ELR (cell line): ENCODE measurements at places on chromosomes 6 and 20.

- no peak for DNase-seq
Observed at GRCh38 chr6:24412294-24412693, 9.6 kb downstream of the MRS2 start.

GRCh38 chr20:44678990-44679611 is 27.6 kb upstream of the ADA start:
- no peak for DNase-seq

DNA sequence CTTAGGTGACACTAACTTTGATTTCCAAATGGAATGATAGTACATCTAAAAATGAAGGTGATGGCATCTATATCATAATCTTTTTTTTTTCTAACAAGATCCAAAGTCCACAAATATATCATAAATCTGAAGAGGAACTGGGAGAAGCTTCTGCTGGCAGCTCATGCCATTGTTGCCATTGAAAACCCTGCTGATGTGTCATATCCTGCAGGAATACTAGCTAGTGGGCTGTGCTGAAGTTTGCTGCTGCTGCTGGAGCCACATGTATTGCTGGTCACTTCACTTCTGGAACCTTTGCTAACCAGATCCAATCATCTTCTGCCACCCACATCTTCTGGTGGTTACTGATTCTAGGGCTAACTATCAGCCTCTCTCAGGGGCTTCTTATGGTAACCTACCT is 27.4 kb upstream of the KHDC1 start:
- DNase-seq, result peak; percentile 69

DNA sequence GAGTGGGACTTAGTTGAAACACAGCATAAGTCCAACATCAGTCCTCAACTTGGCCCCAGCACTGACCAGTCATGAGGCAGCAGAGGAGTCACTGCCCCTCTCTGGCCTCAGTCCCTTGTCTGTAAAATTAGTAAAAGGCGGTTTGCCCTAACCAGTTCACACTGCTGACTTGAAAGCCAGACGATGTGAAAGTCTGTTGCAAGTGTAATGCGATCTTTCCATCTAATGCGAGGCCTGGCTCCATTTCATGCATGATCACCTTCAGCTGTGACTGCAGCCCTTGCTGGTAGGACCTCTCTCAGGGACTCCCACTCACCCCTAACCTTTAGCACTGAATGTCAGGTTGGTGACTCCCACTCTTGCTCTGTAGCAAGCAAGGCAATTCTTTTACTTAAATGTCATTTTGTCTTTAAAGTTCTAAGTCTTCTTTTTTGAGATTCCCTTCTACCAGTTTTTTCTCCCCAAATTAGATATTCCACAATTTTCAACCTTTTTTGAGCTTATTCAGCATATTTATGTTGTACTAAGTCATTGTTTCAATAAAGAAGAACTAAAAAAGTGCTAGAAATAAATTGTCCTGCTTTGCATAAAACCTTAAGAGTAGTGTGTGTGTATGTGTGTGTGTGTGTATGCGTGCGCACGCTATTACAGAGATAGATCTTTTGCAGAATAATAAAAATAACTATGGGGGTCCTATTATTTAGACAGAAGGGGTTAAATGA is 245.5 kb downstream of the PACRG start:
- no peak for DNase-seq

DNA sequence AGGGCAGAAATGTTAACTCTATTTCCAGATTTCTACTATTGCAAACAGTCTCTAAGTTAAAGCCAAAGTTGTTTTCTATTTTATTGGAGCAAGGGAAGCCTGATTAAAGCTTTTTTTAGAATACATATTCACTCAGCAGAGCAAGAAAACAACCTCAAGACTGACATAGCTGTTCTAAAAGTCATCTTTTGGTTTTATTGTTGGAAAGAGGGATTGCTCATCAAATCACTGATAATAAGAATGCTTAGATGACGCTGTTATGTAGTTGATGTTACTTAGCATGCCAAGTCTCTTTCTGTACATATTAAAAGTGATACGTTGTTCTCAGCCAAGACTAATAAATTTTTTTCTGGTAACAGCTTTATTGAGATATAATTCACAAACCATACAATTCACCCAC is 172.6 kb upstream of the LAMA2 start:
- peak; percentile 50 for DNase-seq

- DNase-seq, result no peak
Observed at GRCh38 chr6:170370416-170370815, 63.9 kb downstream of the FAM120B start.

DNA sequence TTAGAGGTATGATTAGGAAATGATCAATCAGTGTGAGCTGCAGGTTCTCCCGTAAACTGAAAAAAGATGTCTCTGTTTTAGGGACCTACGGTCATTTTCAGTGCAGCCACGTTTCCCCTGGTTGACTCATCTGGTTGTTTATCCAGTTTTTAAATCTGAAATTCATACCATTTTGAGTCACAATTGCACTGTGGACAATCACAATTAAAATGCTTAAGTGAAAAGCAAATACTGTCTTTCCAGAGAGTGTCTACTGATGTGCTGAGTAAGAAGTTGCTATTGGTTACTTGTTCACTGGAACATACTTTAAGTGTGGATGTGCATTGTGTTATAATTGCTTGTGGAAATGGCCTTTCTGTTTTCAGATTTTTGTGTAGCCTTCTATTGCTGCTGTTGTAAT is 305.1 kb upstream of the SASH1 start:
- peak; percentile 32 for DNase-seq

GRCh38 chr20:53569606-53570307 is 23.9 kb downstream of the ZNF217 start:
- no peak for DNase-seq

DNA sequence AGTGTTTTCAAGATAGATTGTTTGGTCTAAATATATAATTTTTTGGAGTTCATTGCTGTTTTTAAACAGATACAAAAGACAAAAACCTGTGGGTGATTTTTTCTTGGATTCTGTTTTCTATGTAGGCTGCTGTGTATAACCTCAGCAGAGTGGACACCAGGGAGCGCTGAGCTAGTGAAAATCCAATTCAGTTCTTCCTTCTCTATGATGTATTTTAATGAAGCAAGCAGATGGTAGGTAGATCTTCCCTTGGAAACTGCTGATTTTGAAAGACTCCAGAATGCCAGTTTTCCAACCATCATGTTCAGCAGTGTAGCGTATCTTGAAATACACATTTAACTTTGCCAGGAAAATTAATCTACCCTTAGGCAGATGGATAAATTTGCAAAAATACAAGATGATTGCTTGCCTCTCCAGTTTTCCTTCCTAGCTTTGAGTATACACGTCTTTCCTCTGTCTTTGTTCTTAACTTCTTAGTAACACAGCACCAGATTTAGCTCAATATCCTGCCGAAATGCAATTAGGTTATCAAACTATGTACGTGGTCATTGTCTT is 178.0 kb downstream of the PHF3 start:
- DNase-seq, result no peak

DNA sequence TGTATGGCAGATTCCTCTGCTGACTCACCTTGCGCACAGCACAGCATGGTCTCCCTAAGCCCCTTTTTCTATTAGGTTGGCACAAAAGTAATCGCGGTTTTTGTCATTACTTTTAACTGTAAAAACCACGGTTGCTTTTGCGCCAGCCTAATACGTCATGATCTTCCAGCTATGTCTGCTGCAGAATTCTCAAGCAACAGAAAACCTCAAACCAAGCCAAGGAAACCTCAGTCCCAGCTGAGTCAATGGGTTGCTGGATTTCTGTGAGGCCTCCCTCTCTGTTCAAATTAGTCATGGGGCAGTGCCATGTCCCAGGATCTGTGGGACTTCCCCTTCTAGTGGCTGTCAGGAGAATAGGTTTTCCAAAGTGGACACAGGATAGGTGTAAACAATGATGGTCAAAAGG is 15.7 kb upstream of the ENPP1 start:
- DNase-seq, result peak; percentile 79

GRCh38 chr6:145758113-145758512 is 22.8 kb upstream of the EPM2A start:
- peak; percentile 34 for DNase-seq

DNA sequence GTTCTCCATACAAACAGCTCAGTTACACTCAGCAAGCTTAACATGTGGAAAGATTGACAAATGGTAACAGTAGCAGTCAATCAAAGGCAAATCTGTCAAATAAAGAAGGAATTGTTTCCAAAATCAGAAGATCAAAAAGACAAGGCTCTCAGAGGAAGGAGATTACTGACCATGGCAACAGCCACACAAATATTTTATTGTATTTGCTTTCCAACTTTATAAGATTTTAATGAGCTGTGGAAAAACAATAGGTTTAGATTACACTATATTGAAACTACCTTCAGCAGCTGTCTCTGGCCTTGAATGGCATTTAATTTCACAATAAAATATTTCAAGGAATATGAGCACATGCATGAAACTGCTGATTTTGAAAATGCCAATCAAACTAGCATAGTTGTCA is 1143.9 kb upstream of the GJE1 start:
- no peak for DNase-seq

DNA sequence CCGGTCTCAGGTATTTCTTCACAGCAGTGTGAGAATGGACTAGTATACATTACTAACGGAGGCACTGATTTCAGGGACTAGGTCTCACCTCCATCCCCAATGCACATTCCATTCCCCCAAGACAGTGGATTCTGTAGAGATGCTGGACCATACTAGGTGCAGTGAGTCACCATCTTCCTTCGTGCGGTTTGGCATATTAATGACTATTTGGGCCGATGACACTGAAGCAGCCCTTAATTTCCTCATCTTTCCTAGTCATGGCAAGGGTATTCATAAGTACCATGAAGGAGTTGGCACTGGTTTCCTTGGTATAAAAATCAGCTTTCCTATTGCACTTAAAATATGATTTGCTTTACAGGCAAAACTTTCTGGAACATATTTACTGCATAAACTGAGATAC is 121.4 kb upstream of the TRAF3IP2 start:
- DNase-seq, result peak; percentile 92

DNA sequence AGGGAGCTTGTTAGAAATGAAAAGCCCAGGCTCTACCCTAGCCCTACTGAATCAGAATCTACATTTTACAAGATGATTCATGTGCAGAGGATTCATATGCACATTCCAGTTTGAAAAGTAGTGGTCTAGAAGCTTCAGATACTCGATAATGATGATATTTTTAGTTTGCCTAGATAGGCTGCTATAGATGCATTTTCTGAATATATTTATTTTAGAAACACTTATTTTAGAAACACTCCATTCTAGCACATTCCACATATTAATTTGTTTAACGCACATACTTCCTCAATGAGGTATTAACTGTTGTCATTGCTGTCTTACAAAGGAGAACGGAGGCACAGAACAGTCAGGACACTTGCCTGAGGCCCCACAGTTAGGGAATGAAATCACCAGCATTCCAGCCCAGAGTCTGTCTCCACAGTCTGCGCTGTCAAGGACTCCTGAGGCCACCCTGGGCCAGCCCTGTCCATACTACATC is 64.4 kb downstream of the SNAP25 start:
- peak; percentile 83 for DNase-seq

DNA sequence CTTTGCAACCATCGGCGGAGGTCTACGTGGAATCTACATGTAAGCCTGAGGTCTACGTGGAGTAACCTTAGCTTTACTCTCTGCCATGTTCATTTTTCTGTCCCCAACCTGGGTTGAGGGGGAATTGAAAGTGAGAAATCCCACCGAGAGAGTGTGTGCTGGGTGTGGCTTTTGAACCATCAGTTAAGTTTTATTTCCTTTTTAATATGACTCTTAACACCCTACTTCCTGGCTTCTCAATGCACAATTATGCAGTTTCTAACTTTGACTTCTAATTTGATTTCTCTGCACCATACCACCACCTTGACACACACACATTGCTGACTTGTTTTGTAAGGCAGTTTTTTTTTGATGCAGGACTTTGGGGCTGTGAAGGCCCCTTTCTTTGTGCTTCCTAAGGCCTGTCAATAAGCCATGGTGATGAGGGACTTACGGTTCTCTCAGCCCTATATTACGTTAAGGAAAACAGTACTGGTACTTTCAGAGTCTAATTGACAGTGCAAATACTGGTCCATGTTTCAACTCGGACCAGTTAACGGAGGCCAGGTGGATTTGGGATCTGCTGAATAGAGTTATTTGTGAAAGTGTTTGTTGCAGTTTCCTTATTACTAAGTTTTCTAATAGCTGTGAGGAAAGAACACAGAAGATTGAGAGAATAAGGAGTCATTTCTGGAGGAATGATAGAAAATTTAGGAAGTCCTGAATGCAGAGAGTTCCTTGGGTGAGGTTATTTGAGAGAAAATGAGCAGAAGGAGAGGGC is 206.5 kb downstream of the JARID2 start:
- DNase-seq, result no peak

GRCh38 chr6:119614138-119614537 is 264.6 kb upstream of the MAN1A1 start:
- peak; percentile 9 for DNase-seq
